Fibroblast of pulmonary artery (primary cell): ENCODE measurements at places on chromosomes 16 and 17.

- no peak for DNase-seq
These were observed 455 bp downstream of the ATP1B2 start for GRCh38 chr17:7651097-7651664.

GRCh38 chr17:34374457-34374856 is 11.4 kb upstream of the CCL1 start:
- DNase-seq: no peak

- peak; percentile 21 for DNase-seq
These were observed 169.9 kb downstream of the CYB561 start for GRCh38 chr17:63275971-63276745.

GRCh38 chr17:63973930-63974593 is 1.3 kb upstream of the SCN4A start:
- no peak for DNase-seq

- no peak for DNase-seq
These were observed 30.8 kb downstream of the FANCA start for GRCh38 chr16:89785523-89786155.

- DNase-seq: no peak
These were observed 32.3 kb upstream of the DYNLL2 start for GRCh38 chr17:58050966-58051365.

DNA sequence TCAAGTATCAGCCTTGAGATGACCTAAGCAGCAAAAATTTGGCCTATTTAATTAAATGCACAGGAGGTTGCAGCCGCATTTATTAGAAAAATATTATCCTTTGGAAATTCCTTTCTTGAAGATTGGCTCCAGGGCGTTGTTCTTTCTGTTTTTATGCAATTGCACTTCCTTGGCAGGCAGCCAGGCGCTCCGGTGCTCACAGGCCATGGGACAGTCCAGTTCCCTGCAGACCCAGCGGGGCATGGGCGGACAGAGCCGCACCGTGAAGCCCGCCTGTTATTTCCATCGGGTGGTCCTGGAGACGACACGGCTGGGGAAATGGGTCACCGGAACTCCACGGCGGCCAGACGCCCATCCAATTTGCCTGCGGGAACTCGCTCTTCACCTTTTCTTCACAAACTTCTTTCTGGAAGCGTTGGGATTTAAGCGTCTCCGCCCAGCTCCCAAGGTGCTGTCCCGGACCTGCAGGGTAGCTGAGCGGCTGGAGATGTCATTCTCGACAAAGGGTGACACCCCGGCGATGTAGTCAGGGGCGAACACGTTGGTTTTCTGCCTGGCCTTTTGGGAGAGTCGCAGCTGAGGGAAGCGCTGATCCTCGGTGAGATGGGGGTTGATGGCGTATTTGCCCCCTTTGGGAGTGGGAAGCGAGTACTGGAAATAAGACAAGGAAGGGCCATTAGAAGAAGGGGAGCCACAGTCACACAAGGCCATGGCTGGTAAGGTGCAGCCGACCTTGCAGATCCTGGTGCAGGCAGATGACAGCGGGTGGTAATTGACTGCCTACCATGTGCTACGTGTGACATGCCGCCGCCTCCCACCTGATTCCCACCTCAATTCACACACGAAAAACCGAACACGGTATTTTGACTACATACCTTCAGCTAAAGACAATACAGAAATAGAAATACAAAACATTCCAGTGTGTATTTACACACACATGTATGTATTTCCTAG is 12.5 kb downstream of the NOB1 start:
- DNase-seq: peak; percentile 61

DNA sequence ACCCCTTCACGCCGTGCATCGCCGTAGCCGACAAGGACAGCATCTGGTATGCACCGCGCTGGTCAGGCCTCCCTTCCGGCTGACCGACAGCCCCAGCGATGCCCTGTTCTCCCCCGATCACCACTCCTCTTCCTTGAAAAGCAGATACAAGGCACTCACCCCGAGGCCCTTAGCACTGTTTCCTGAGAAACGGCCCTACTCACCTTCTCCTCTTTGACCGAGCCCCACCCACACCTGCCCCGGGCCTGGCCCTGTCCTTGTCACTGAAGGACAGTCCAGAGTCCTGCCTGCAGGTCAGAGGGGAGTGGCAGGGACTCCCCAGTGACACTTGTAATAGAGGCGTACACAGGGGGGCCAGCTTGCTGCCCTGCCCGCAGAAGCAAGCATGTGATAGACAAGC is 45.9 kb upstream of the CHMP6 start:
- no peak for DNase-seq
